Stimulated activated CD4-positive, alpha-beta T cell treated with anti-CD3 and anti-CD28 coated beads, Interleukin-12 subunit alpha, Interleukin-12 subunit beta, amount 100 ng/mL, for 48 hours (primary cell): ENCODE measurements at places on chromosomes 5 and 9.

- no peak for DNase-seq
These were observed 119.4 kb upstream of the CYLC2 start for GRCh38 chr9:102875687-102876086.

GRCh38 chr5:133739181-133739780 lies 126.9 kb upstream of the FSTL4 start:
- DNase-seq, result no peak

- no peak for DNase-seq
These were observed 56.8 kb downstream of the GLIS3 start for GRCh38 chr9:4243113-4243512.

DNA sequence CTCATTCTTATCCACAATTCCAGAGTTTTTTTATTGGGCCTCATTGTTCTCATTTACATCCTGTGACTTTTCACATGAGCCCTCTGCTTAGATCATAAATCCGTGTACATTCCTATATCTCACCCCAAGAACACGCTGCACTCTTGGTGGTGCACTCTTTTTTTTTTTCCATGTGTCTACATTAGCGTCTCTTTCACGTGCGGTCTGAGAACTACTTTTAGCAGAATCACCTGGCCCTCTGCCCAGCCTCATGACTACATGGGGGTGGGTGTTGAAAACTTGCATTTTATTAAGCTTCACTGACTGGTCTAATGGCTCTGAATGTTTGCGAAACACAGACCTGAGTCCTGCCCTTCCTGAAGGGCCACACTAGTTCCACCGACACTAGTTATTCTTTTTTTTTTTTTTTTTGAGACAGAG lies 18.6 kb downstream of the C9orf57 start:
- DNase-seq, result no peak

DNA sequence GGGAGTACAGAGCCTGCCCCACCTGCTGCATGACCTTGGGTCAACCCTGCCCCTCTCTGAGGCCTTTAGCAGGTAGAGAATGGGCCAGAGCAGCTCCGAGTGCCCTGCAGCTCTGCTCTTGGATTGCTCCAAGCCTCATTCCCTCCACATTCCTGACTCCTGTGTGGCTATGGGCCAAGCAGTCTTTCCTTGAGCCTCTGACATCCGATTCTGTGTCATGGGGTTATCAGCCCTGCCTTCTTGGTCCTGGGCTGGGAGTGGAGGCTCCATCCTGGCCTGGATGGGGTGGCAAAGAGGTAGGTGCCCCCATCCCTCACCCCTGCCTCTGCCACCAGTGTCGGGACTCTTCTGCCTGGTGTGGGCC lies 13.7 kb downstream of the FPGS start:
- DNase-seq, result no peak

- no peak for DNase-seq
These were observed 97.3 kb upstream of the EQTN start for GRCh38 chr9:27394154-27394825.

DNA sequence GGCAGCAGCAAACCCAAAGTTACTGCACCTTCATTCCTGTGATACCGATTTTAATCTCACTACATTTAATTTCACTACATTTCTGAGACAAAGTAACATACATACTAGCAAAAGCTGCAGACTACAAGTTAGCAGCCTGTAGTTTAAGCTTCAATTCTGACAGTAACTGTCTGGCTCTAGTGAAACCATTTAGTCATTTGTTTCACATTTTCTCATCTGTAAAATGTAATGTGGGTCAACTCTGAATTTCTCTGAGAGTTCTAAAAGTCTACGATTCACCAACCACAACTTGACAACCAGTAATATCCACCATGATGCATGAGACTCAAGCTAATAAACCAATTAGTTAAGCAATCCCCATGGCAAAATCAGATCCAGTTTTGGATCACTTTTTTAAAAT lies 408.9 kb downstream of the PDE4D start:
- DNase-seq, result no peak

GRCh38 chr5:100722657-100723056 lies 180.4 kb downstream of the ST8SIA4 start:
- no peak for DNase-seq

DNA sequence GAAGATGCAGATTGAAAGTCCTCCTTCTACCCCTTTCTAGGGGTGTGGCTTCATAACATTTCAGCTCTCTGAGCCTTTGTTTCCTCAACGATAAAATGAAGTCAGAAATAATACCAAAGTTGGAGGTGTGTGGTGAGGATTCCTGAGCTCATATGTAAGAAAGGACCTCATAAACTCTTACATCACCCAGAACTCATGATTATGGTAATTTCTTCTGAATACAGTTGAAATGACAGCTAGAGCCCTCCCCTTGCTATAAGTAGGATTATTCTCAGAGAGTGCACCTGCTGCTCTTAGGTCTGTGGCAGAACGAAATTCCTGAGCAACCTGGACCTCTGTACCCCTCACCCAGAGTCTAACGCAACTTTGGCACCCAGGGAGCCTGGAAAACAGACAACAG lies 291.4 kb upstream of the KLF4 start:
- no peak for DNase-seq
